ENCODE measurements at places on chromosomes 12 and 14.

- no peak for DNase-seq
Measured at GRCh38 chr14:72521045-72521444, 372.9 kb downstream of the DPF3 start.

- no peak for DNase-seq
Measured at GRCh38 chr12:108257610-108258106, 81.5 kb downstream of the CMKLR1 start.

DNA sequence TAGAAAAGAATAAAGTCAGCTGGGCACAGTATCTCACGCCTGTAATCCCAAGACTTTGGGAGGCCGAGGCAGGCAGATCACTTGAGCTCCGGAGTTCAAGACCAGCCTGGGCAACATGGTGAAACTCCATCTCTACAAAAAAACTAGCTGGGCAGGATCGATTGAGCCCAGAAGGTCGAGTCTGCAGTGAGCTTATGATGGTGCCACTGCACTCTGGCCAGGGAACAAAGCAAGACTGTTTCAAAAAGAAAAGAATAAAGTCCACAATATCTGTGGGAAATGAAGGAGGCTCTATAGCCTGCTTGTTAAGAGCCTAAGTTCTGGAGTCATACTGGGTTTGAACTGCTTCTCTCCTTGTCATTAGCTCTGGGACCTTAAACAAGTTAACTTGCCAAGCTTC lies 7.9 kb downstream of the MAPK1IP1L start:
- DNase-seq = no peak

DNA sequence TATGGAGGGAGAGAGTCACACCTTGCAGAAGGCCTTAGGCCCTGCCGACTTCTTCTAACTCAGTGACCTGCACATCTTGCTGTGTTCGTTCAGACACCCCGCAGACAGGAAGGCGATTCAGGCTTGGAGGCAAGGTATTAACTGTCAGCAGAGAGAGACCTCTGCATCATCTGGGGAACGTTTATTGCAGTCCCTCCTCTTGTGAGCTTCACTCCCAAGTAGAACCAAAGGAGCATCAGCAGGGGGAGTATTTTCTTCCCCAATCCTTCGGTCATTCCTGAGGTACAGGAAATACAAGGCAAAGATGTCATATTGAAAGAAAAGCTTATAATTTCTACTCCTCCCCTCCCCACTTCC lies 217.9 kb downstream of the CRADD start:
- peak; percentile 14 for DNase-seq

DNA sequence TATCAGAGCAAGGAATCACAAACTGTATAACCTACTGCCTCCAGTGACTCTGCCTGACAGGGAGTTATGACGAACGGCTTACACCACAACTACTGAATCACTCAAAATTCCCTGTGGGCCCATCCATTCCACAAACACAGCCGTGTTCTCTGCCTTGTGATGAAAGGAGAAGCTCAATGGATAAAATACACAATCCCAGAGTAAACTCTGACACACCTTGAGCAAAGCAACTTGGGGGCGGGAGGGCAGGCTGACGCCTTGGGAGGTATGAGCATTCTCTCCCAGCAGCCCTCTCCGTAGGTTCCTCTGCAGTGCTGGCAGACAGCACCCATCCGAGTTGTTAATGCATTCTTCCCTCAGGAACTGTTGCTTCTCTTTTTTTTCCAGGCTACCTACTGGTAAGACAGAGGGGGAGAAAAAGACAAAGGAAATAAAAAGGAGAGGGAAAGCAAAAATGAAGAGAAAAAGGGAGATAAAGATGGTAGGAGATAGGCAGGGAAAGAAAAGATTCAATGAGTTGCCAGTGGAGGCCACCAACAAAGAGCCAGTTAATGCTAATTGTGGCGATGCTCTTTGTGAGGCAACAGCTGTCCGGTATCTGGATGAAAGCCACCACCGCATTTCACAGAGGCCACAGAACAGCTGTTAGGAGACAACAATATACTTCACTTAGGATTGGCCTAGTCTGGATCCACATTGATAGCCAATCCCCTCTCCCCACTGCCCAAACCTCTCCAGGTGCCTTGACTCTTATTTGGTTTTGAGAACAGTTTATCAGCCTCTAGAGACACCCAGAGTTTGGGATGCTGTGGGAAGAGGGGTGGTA lies 4.7 kb upstream of the DIO2 start:
- DNase-seq = no peak

- peak; percentile 63 for DNase-seq
Measured at GRCh38 chr12:92928421-92928961, 604 bp downstream of the EEA1 start.

DNA sequence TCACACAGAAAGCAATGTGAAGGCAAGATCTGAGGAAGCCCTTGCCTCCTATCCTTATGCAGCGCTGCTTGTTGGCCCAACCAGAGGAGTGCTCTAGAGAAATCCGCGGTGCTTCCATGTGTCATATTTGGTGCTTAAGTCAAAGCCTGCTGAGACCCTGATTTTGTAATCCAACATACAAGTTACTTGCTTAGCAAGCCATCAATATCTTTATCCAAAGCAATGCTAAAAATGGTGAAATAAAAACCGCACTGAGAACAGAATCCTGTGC lies 250.0 kb downstream of the MED13L start:
- no peak for DNase-seq

- no peak for DNase-seq
Measured at GRCh38 chr12:20455001-20455706, 86.8 kb downstream of the PDE3A start.

GRCh38 chr12:120406553-120406952 lies 31.4 kb upstream of the COX6A1 start:
- DNase-seq = no peak

GRCh38 chr14:22850944-22851764 lies 14.8 kb downstream of the MMP14 start:
- peak; percentile 32 for DNase-seq

DNA sequence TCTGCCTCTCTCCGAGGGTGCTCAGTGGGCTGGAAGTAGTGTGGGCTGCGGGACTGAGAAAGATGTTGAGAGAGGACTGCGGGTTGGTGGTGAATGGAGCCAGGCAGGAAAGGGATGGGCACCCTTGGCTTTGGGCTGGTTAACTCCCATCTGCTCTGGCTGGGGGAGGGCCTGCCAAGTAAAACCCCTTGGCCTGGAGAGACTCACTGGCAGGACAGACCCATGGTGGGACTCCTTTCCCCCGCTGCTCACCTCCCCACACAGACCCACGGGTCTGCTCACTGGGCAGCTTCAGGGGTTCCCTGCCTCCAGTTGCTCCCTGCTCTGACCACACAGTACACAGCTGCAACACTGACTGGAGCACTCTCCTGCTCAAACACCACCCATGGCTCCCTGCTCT lies 54.1 kb downstream of the KRT80 start:
- no peak for DNase-seq
